ENCODE measurements at places on chromosomes 11 and 22.
A peak's percentile ranks its signal among the peaks of the same experiment; 100 is the strongest.

DNA sequence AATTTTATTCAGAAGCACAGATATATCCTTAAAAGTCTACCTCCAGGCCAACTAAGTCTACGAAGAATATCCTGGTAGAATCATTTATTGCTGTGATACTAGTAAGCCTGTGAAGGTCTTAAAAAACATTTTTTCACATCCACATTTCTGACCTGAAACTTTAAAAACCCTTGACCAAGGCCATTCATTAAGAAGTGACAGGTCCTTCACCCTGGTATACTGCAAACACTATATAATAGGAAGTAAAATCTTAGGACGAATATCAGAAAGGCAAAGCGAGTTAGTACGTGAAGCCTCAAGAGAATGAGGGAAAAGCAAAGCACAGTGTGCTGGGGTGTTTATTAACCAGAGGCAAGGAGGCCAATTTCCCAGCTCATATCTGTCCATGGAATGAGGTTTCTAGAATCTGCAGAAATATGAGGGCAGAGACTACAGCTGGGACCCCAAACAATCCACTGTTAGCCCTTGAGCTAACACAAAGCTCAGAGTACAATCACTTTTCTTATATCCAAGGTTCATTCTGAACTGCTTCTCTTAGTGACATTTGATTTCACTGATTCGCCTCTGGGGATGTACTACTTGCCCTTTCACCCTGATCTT, 71.0 kb downstream of the AMBRA1 start:
- DNase-seq: no peak

GRCh38 chr11:44535191-44535980, 30.1 kb upstream of the CD82 start:
- DNase-seq: no peak

- DNase-seq: peak; percentile 60
These were observed 61.7 kb downstream of the ETS1 start for GRCh38 chr11:128525411-128526243.

DNA sequence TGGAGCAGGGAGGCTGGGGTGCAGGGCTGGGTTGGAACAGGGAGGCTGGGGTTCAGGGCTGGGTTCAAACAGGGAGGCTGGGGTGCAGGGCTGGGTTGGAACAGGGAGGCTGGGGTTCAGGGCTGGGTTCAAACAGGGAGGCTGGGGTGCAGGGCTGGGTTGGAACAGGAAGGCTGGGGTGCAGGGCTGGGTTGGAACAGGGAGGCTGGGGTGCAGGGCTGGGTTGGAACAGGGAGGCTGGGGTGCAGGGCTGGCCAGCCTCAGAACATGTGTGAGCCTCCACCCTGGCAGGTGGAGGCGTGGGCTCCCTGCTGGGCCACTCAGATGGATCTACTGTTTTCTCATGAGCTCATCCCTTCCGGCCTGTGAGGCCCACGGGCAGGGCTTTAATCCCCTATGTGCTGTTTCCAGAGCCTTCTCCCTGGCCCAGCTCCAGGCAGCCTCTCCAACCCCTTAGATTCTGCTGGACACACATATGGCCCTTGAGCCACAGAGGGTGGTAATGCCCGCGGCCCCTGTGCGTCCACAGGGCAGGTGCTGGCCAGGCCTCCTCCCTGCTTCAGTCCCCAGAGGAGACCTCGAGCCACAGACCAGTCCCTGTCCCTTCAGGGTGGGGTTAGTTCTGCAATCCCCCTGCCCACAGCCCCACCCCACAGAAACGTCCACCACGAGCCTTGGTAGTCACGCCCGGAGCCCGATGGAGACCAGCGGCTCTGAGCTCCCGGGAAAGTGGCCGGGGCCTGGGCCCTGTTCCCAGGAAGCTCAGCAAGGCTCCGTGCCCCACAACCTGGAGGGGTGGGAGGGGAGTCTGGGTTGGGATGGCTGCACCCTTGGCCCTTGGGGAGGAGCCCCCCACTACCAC, 197.9 kb downstream of the BRD1 start:
- DNase-seq: no peak

- DNase-seq: no peak
These were observed 21.3 kb upstream of the JAM3 start for GRCh38 chr11:134047586-134047999.

GRCh38 chr11:57071829-57072228, 83.1 kb downstream of the OR5AK2 start:
- no peak for DNase-seq

DNA sequence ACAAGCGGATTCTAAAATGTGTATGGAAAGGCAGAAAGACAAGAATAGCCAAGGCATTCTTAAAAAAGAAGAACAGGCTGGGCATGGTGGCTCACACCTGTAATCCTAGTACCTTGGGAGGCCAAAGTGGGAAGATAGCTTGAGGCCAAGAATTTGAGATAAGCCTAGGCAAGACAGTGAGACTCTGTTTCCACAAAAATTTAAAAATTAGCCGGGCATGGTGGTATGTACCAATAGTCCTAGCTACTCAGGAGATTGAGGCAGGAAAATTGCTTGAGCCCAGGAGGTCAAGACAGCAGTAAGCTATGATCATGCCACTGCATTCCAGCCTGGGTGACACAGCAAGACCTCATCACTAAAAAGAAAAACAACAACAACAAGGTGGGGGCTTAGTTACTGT, 46.0 kb upstream of the PPP2R1B start:
- no peak for DNase-seq

- no peak for DNase-seq
These were observed 766 bp downstream of the APOL2 start for GRCh38 chr22:36238373-36239149.

GRCh38 chr11:124481365-124482323, 36.1 kb upstream of the OR8B8 start:
- DNase-seq: peak; percentile 61

- DNase-seq: peak; percentile 90
These were observed 130.5 kb upstream of the C11orf58 start for GRCh38 chr11:16607675-16608644.

DNA sequence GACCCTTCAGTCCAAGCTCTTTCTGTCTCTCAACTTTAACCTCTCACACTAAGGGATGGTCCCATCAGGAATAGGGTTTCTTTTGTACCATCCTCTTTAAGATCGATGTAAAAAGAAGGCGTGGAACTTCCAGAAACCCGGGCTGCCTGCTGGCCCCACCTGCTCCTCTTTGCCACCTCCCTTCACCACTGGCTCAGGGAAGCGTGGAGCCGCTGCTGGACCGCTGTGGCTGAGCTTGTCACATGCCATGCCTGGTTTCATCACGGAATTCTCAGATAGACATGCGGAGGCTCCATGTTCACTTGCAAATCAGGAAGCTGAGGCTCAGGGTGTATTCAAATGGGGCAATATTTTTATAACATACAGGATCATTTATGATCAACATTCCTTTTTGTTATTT, 399.7 kb downstream of the BRD1 start:
- no peak for DNase-seq

GRCh38 chr11:105867742-105868141, 154.3 kb downstream of the MSANTD4 start:
- DNase-seq: no peak

- DNase-seq: no peak
These were observed 142.7 kb downstream of the WNT7B start for GRCh38 chr22:45834241-45834640.

DNA sequence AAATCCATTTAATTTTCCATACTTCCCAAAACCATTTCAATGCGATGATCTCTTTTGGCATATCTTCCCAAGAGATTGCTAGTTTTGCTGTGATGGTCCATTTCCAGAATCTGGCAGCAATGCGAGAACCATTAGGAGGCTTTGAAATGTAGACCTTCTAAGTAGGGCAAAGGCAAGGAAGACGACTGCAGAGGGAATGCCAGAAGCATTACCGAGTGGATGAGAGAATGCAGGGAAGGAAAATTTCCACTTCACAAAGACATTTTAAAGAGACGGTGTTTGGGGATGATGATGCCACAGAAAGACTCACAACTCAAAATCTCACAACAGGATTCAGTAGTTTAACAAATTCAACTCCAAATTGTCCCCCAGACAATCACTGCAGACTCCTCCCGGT, 471 bp upstream of the CEP126 start:
- DNase-seq: peak; percentile 11

DNA sequence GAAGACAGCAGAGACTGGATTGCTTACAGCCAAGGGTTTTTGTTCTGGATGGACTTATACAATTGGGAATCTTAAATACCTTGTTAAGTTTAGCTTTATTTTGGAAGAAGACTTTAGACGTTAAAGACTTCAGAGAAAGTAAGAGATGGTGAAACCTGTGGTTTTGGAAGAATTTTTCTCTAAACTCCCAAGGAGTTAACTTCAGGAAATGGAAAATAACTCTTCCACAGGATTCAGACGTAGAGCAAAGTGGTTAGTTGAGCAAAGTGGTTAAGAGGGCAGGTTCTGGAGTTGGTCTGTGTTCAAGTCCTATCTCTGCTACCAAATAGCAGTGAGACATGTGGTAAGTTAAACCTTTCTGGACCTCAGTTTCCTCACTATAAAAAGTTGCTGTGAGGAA, 12.8 kb downstream of the PITPNB start:
- DNase-seq: no peak

DNA sequence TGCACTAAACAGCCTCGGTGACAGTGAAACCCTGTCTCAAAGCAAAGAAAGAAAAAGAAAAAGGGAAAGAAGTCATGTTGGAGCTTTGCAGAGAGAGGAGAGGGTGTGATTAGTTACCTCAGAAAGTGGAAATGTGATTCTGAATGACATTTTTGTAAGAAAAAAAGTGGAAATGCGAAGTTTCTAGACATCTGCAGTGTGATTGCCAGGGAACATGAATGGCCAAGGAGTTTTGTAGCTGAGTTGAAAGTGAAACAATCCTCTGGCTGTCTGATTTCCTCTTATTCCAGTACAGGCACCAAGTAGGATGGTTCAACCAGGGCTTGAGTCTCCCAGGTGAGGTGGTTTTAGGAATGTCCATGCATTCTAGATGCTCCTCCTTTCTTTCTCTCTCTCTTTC, 17.8 kb upstream of the SYVN1 start:
- no peak for DNase-seq
